Psoas muscle (tissue), 8 donors: ENCODE measurements at places on chromosomes 16 and 17. TPM values are rescaled to one million over a fixed set of nuclear protein-coding genes. Genes with fewer than 3 reads are reported as not detected.

The SEZ6 gene
- total RNA-seq = not detected

The C17orf50 gene
- total RNA-seq = not detected

GRCh38 chr17:17001076-17001777 lies 29.3 kb upstream of the TNFRSF13B start:
- H3K27ac ChIP-seq = no peak overlapping the region
- no peak for DNase-seq
- H3K36me3 ChIP-seq = no peaks in the 10 kb centered on the region
- H3K4me1 ChIP-seq = peaks cover 3% of the 10 kb centered on the region
- no peak overlapping the region for H3K4me3 ChIP-seq

GRCh38 chr17:73482251-73482716 lies 162.0 kb downstream of the SDK2 start:
- H3K4me1 ChIP-seq = no peaks in the 10 kb centered on the region
- no peak overlapping the region for H3K4me3 ChIP-seq
- H3K27ac ChIP-seq = no peak overlapping the region
- peaks cover 2% of the 10 kb centered on the region for H3K27me3 ChIP-seq
- no peak for DNase-seq

- no peak for DNase-seq
- H3K4me1 ChIP-seq = peaks cover 2% of the 10 kb centered on the region
- no peak overlapping the region for H3K27ac ChIP-seq
- H3K36me3 ChIP-seq = peaks cover 96% of the 10 kb centered on the region
- no peak overlapping the region for H3K4me3 ChIP-seq
- no peaks in the 10 kb centered on the region for H3K27me3 ChIP-seq
Observed at GRCh38 chr16:70158261-70158939, 15.2 kb upstream of the CLEC18C start.

The ADAD2 gene
- total RNA-seq = not detected

DNA sequence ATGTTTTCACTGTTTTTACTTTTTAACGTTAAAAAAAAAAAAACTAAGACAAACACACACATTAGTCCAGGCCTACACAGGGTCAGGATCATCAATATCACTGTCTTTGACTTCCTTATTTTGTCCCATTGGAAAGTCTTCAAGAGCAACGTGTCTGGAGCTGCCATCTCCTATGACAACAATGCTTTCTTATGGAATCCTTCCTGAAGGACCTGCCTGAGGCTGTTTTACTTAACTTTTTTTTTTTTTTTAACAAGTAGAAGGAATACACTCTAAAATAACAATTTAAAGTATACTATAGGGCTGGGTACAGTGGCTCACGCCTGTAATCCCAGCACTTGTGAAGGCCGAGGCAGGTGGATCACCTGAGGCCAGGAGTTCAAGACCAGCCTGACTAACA lies 71.8 kb upstream of the BCAR1 start:
- H3K36me3 ChIP-seq = no peaks in the 10 kb centered on the region
- no peak overlapping the region for H3K27ac ChIP-seq
- H3K27me3 ChIP-seq = no peaks in the 10 kb centered on the region
- no peak for DNase-seq
- H3K4me3 ChIP-seq = no peak overlapping the region

The SBK1 gene
- 5.5 TPM for total RNA-seq

DNA sequence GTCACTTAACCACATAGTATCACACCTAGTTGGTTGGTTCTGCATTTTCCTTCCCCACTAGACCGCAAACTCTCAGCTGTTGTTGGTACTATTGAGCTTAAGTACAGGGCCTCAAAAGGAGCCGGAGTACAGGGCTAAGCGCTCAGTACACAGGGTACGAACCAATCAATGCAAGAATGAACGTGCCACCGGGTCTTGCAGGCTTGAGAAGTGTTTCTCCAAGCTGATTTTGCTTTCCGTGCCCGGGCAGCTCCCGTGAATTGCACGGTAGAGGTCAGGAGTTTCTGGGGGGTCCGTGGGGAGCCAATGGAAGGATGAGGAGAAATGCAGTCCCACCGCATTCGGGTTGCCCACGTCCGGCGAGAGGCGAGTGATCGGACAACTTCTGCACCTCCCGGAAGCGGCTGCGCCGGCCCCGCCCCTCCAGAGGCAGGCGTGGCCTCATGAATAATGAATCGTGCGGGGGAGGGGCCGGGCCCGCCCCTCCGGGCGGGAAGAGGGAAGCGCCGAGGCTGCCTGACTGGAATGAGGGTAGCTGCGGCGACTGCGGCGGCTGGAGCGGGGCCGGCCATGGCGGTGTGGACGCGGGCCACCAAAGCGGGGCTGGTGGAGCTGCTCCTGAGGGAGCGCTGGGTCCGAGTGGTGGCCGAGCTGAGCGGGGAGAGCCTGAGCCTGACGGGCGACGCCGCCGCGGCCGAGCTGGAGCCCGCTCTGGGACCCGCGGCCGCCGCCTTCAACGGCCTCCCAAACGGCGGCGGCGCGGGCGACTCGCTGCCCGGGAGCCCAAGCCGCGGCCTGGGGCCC lies at the start of gene SNTB2:
SNTB2 (plus strand) TSS at position 523 of the 804 bp plus-strand sequence; CDS start at position 526, 3 bp downstream.
- no peaks in the 10 kb centered on the region for H3K36me3 ChIP-seq
- peak within 1 kb of the TSS; percentile 82 for H3K4me3 ChIP-seq
- peak within 1 kb of the TSS; percentile 80 for H3K27ac ChIP-seq
- no peaks in the 10 kb centered on the region for H3K27me3 ChIP-seq
- H3K4me1 ChIP-seq = peaks cover 26% of the 10 kb centered on the region
- DNase-seq = peak; percentile 96
